Activated CD8-positive, alpha-beta memory T cell treated with anti-CD3 and anti-CD28 coated beads for 48 hours (primary cell): ENCODE measurements at places on chromosomes 3 and 15.

DNA sequence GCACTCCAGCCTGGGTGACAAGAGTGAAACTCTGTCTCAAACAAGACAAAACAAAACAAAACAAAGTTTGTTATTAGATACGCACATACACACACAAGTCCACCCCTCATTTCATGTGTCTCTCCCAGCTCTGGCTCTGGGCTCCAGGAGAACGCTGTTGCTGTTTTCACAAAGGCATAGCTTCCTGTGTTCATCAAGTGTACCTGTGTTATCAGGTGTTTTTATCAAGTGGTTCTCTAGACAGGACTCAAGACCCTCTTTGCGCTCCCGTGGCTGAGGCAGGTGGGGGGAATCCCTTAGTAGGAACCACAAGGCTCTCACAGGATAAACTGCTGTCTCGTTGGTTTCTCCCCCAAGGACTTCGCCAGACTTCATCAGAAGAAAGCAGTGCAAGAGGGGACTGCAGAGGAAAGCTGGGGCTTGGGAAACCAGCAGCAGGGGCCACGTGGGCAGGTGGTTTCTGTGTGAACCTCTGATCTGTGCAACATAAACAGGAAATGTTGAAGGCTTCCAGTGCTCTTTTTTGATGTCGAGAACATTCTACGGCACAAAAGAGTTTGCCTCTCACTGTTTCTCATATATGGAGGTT is 6.9 kb upstream of the PPP1R2 start:
- DNase-seq: peak; percentile 45

- DNase-seq: no peak
These were observed 155.9 kb downstream of the OXSM start for GRCh38 chr3:25945836-25946235.

- DNase-seq: no peak
These were observed 296.9 kb downstream of the NTRK3 start for GRCh38 chr15:87959662-87960061.

DNA sequence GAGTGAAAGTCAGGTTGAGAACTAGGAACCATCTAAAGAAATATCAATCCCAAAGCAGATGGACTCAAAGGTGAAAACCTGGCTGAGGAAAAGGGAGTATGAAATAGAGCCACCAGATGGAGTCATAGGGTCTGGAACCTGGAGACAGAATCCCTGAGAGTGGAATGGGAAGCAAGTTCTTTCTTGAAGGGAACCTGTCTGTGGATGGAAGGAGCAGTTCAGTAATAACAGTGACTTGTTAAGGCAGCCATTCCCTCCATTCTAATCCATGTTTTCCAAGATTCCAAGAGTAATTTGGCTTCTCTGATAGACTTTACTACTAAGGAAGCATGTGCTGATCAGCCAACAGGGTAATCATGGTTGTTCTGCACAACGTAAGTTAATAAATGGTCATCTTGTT is 22.5 kb upstream of the AQP9 start:
- no peak for DNase-seq

DNA sequence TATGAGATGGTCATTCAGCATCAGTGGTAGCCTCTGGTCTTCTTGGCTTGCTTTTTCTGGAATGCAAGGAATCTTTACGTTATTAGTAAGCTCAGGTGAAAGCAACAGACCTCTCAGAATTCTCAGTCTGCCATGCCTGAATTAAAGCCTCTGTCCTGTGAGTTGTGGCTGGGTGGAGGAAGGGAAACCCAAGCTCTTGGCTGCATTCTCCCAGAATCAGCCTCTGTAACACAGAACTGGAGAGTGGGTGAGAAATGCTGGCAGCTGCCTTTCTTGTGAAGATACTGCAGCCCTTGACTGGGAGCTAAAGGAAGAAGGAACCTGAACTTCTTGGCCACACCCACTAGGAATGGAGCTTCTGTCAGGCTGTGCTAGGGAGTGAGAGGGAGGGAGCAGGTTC is 505.8 kb downstream of the EPHA3 start:
- DNase-seq: no peak

- DNase-seq: no peak
These were observed 106.3 kb upstream of the BFSP2 start for GRCh38 chr3:133293397-133294110.

DNA sequence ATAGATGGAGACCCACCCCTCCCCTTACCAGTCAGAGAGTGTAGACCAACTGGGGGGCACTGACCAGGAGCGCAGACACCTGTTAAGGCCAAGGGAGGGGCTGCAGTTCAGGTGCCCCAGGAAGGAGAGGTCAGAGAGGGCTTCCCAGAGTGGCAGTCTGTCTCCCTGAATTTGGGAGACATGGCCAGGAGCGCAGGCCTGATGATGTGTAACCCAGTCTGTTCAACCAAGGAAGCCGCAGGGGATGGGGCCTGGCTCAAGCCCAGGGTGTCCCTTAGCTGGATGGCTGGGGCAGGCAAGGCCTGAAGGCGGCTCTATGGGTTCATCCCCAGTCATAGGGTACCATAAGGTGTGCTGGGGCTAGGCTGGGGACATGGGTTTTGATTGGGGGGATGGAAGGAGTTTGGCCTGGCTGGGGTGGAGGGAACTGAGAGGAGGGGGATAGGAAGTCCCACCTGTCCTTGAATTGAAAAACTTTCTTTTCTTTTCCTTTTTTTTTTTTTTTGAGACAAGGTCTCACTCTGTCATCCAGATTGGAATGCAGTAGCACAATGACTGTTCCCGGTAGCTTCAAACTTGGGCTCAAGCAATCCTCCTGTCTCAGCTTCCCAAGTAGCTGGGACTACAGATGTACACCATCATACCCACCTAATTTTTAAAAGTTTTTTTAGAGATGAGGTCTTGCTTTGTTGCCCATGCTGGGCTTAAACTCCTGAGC is 75.7 kb downstream of the SMAD6 start:
- no peak for DNase-seq

- no peak for DNase-seq
These were observed 23.6 kb downstream of the TM4SF4 start for GRCh38 chr3:149497966-149498670.

GRCh38 chr15:67812241-67812644 is 13.1 kb upstream of the SKOR1 start:
- no peak for DNase-seq

GRCh38 chr15:51077221-51078153 is 17.2 kb downstream of the TNFAIP8L3 start:
- no peak for DNase-seq

DNA sequence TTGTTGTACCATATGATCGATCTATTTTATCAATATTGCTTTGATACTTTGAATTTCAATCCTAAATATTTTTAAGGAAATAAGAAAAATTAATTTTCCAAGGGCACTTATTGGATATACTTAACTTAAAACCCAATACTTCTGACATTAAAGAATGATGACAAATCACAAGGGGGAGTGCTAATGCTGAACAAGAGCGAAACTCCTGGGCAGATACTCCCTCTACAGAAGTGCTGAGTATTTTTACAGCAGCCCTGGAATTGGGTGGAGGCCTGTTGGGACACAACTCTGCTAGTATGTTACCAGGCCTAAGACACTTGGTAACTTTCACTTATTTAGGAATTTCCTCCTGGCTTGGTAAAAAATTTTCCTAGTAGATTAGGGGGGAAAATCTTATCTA is 46.2 kb downstream of the DENND6A start:
- DNase-seq: no peak

- no peak for DNase-seq
These were observed 383.0 kb upstream of the RORA start for GRCh38 chr15:61612111-61612510.

GRCh38 chr15:57596978-57597377 is 5.3 kb downstream of the MYZAP start:
- DNase-seq: no peak

GRCh38 chr3:114451051-114451451 is 157.2 kb downstream of the TIGIT start:
- DNase-seq: no peak

GRCh38 chr3:124019291-124019690 is 27.4 kb upstream of the ROPN1 start:
- no peak for DNase-seq

GRCh38 chr3:136396916-136397315 is 146.8 kb downstream of the PCCB start:
- DNase-seq: no peak

GRCh38 chr3:44232407-44232806 is 9.3 kb upstream of the TOPAZ1 start:
- DNase-seq: no peak

- no peak for DNase-seq
These were observed 32.7 kb downstream of the PDIA5 start for GRCh38 chr3:123099331-123100192.

GRCh38 chr15:68328443-68328842 is 50.9 kb downstream of the FEM1B start:
- DNase-seq: no peak

GRCh38 chr3:29870136-29870535 is 589.3 kb downstream of the RBMS3 start:
- DNase-seq: no peak

DNA sequence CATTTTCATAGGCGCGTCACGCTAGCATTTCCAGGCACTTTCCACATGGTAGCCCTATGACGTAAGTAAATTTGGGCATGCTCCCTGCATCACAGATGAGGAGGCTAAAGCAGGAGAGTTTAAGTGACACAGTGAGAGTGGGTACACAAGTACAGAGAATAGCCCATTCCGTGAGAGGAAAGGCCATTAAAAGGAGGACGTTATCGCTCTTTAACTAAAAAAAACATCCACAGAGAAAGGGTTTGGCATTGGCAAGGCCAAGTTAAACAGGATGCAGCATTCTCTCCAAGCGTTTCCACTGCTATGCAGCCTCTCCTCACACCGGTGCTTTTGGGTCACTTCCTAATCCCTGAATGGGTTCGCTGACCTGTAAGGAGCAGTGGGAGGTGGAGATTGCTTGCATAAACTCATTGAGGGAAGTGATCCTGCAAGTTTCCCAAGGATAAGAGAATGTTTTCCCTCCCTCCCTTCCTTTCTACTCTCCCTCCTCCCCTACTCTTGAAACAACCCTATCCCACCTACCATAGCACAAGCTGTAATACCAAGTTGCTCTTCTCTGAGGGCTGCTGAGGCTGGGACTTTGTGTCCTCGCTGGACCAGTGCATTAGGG is 147.7 kb downstream of the VGLL4 start:
- DNase-seq: no peak

- DNase-seq: no peak
These were observed 19.3 kb downstream of the CACNA1D start for GRCh38 chr3:53513556-53514190.

GRCh38 chr3:172918165-172918564 is 167.6 kb downstream of the ECT2 start:
- DNase-seq: no peak
